ENCODE measurements at places on chromosomes 12 and 14.

GRCh38 chr12:4997939-4998338 is 45.7 kb upstream of the KCNA5 start:
- no peak for DNase-seq

DNA sequence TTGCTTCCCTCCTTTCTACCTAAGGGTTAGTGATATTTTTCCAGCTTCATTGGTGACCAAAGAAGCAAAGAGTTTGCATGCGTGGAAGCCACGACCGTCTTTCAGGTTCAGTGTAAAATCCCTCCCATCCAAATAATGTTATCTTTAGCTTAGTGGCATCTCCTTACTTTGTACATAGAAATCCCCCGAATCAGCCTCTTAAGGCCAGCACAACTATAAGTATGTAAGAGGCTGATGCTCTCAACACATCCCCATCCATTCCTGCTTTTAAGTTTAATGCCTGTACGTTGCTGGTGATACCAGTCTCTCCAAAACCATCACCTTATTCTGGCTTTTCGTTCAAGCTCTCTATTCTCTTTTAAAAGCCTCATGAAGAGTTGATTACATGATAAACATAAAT is 14.6 kb downstream of the CDKN1B start:
- DNase-seq, result no peak

GRCh38 chr12:132723764-132724140 is 13.1 kb downstream of the PGAM5 start:
- no peak for DNase-seq

GRCh38 chr12:6774499-6775062 is 2.3 kb downstream of the LAG3 start:
- DNase-seq, result peak; percentile 61

GRCh38 chr14:99581374-99581773 is 22.6 kb downstream of the CCDC85C start:
- DNase-seq, result no peak

GRCh38 chr12:45718306-45718705 is 11.2 kb upstream of the ARID2 start:
- no peak for DNase-seq
